ENCODE measurements at places on chromosomes 2 and 18.

GRCh38 chr2:226963528-226963927, 127.7 kb downstream of the RHBDD1 start:
- DNase-seq, result no peak

DNA sequence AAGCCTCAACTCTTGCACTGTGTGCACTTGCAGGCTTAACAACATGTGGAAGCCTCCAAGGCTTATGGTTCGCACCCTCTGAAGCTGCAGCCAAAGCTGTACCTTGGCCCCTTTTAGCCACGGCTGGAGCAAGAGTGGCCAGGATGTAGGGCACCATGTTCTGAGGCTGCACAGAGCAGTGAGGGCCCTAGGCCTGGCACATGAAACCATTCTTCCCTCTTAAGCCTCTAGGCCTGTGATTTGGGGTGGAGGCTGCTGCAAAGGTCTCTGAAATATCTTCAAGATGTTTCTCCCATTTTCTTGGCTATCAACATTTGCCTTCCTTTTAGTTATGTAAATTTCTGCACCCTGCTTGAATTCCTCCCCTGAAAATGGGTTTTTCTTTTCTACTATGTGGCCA, 161.9 kb upstream of the SPATS2L start:
- DNase-seq, result no peak

GRCh38 chr18:66497351-66497750, 106.5 kb downstream of the CDH19 start:
- DNase-seq, result no peak

DNA sequence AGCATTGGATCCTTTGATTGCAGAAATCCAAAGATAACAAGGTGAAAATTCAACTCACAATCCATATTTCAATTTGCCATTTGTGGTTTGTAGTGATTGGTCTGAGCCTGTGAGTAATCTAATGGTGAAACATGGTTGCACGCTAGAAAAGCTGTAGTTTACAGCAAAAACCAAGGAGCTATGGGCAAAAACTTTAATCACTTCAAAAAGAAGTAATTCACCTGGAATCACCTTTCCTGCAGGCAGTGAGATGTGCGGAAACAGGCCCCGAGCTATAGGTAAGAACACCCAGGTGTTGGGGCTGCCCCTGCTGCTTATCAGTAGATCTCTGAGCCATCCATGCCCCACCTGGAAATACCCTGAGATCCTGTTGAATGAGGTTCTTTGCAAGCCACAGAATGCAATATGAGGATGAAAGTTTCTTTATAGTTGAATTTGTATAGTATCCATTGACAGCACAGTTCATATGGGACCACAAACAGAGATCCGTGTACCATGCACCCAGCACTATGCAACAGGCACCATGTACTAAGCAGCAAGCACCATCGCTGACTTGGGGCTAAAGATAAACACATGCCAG, 208.2 kb downstream of the SPP2 start:
- no peak for DNase-seq

- DNase-seq, result no peak
Measured at GRCh38 chr18:62998443-62998842, 283.1 kb downstream of the PHLPP1 start.

DNA sequence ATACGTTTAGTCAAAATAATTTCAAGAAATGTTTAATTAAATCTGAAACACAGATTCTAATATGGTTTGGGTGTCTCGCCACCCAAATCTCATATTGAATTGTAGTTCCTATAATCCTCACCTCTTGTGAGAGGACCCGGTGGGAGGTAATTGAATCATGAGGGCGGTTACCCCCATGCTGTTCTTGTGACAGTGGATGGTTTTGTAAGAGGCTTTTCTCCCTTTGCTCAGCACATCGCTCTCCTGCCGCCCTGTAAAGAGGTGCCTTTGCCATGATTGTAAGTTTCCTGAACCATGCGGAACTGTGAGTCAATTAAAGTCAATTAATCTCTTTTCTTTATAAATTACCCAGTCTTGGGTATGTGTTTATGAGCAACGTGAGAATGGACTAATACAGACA, 1045.1 kb upstream of the POU3F3 start:
- DNase-seq, result no peak

GRCh38 chr2:160246356-160246755, 46.3 kb upstream of the ITGB6 start:
- DNase-seq, result no peak

DNA sequence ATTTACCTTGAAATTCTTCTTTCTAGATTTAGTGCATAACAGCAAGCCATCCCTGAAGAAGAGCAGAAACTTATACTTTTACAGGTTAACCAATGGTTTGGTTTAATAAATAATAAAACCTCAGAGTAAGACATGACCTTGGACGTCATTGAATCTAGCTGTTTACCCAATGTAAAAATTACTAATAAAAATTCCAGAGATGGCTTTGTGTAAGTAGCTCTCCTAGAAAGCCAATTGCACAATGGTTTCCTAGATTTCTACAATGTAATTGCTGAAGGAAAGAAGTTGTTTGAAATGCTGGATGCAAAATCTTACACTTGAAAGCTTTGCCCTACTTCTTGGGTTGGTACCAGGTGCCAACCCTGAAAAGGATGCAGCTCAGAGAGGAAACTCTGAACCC, 1.5 kb downstream of the XDH start:
- DNase-seq, result no peak

DNA sequence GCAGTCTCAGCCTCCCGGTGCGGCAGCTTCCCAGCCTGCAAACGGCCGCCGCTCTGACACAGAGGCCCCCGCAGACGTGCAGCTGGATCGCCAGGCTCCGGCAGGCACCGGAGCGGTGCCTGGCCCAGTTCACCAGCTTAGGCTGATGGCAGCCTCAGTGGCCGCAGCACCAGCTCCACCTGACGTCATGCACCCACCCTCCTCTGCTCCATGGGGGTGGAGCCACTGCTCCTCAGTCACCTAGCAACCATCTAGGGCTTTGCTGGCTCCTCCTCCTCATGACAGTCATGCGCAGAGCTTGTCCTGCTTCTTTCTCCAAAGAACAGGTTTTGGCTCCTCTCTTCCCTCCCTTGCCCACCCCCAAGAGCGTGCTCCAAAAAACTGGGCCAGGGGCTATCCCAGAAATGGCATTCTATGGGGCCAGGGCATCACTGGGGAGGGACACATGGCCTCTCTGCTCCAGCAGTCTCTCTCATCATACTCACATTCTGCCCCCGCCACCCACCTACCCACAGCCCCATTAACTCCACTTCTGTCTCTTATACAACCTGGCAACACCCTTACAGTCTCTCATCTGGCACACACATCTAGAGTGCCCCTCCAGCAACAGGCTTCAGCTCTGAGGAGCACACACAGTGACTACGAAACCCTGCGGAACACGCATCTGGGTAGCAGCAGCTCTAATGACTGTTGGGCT, 5.5 kb downstream of the DCTN1 start:
- DNase-seq, result no peak

DNA sequence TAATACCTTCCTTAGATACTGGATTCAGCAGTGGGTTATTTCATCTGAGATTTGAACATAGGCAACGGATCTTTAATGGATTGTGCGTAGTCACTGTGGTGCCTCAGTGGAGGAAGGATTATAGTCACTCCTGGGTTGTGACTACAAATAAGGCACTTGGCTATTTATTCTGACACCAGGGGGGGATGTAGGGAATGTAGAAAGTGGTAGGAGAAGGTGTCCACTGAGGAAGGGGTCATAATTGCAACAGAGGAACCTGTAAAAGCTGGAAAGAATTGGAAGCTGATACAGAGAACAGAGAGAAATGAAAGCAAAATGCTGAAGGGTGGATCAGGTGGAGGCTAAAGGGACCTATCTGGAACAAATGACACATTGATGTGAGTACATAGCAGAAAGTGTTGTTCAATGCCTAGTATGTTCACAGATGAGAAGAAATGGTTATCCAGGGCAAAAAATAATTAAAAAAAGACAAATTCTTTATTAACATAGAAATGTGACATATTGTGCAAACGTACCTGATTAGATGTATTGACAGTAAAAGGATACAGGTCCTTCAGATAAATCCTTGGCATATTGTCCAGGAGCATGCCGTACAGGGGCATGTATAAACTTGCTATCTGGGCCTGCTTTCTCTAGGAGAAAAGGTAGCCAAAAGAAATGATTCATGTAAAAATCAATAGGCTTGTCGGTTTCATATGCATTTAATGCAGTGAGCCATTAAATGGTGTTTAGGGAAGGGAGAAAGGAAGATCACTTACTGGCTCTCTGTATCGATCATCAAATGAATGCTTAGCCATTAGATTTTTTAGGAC, 91.2 kb upstream of the CCDC195 start:
- no peak for DNase-seq

- DNase-seq, result peak; percentile 85
Measured at GRCh38 chr2:39377226-39377939, 59.7 kb downstream of the MAP4K3 start.

DNA sequence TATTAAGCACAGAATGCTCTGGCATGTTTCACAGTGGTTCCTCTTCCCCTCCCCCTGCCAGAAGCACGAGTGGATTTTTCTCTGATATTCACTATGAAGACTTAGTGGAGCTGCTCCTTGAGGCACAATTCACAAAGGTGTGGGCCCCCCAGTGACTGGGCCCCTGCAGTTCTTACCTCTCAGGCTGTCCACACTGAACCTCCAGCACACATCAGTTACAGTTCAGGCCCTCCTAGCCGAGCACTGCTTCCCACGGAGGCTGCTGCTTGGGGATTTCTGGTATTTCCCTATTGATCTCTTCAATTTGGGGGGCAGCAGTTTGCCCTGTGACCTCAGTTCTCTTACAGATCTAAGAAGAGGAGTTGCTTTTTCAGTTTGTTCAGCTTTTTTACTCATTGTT, 236.1 kb downstream of the SH3RF3 start:
- DNase-seq, result no peak

Measured in inflammatory macrophage treated with lipopolysaccharide for 1 hour (primary cell).